ENCODE measurements at places on chromosomes 7 and 10.

DNA sequence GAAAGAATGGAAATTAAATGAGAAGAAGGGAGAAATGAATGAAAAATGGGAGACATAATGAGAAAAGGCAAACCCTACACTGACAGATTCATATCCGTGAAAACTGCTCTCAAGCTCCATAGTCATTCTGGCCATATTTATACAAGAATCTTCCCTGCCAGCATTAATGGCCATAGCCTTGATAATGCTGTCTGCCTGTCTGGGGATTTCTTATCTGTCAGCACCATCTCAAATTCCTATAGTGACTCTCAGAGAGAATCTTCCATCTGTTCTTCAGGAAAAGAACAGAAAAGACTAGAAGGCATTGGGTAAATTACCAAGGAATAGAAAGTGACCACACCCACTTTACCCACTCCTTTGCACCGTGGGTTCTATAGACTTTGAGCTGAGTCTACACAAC, 295.9 kb downstream of the PLXNA4 start:
- no peak for DNase-seq

- DNase-seq = no peak
These were observed 195.6 kb downstream of the CYP26A1 start for GRCh38 chr10:93269281-93269680.

DNA sequence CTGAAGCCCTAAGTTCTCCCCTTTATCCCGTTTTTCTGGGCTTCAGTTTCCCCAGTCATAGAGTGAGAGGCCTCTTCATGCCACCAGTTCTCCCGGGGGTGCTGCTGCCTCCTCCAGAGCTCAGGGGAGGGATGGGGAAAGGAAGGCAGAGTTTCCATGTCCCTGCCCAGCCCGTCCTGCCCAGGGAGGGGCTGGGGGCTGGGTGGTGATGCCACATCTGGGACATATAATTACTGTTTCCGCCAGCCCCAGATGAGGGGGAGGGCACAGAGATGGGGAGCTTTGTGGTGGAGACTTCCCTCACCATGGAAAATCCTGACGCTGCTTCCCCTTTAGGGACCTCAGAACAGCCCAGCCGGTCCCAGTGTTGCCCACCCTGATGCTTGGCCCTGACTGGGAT, 4.1 kb downstream of the AQP1 start:
- DNase-seq = no peak

DNA sequence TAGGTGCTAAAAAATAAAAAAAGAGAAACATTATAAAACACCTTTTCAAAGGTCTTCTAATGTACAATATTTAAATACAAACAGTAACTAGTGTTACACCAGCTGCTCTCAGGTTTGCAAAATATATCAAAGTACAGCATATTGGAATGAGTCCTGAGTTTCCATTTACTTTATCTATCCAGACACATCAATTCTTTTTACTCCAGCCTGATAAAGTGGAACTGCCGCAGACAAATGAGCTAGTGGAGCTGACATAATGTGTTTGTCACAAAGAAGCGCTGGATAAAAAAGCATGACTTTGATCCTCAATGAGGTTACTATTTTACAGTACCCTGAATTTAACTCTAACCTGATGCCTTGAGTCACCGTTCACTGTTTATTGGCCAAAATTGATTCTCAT, 1243.1 kb downstream of the GATA3 start:
- DNase-seq = no peak

GRCh38 chr10:63901228-63901627, 380.0 kb downstream of the REEP3 start:
- no peak for DNase-seq

DNA sequence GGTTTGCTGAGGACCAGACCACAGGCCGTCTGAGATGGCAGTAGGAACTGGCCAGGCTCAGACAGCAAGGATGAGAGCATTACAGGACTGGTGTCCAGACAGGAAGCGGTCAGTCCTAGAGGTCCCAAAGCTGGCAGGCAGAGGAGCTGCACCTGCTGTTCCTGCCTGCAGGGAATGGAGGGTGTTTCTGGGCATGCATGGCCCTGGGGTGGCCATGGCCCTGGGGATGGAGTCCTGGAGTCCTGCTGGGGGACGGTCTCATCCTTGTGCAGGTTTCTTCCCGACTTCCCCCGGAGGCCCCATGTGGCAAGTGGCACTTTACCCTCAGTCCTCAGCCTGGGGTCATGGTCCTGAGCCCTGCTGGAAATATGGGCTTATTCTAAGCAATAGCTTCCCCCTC, 274.9 kb upstream of the ADARB2 start:
- DNase-seq = no peak

DNA sequence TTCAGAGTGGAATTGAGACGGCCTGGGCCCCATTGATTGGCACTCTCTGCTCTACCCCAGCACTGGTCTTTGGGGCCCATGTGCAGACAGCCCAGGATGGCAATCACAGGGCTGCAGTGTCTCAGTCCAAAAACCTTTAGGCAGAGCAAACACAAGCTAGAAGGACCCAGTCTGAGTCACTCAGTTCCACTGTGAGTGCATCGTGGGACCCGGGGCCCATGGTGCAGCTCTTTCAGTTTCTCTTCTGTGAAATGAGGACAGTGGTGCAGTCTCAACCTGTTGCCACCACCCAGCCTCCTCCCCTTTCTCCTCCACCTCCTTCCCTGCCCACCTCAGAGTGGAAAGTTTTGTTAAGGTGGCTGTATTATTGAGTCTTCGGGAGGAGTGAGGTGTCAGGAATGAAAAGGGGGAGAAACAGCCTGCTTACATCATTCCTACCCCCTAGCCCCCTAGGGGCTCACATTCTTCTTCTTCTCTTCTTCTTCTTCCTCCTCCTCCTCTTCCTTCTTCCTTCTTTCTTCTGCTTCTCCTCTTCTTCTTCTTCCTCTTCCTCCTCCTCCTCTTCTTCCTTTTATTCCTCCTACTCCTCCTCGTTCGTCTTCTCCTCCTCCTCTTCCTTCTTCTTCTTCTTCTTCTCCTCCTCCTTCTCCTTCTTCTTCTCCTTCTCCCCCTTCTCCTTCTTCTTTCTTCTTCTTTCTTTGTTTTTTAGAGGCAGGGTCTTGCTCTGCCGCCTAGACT, 19.5 kb upstream of the CARD11 start:
- peak; percentile 44 for DNase-seq

DNA sequence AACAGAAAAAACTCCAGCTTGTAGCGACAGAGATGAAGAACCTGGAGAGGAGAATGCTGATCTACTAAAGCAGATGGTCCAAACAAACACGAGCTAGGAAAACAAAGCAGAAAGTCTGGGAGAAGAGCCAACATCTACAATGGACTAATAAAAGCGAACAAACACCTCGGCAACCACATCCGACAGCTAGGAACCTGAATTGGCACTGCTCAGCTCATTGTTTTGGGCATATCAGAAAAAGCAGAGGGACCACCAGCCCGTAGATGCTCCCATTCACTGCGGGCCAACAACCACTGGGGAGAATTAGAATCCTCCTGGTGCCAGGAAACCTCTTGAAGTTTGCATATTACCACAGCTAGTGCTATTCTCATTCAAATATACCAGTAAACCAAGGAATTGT, 204.7 kb downstream of the NXPH1 start:
- no peak for DNase-seq

DNA sequence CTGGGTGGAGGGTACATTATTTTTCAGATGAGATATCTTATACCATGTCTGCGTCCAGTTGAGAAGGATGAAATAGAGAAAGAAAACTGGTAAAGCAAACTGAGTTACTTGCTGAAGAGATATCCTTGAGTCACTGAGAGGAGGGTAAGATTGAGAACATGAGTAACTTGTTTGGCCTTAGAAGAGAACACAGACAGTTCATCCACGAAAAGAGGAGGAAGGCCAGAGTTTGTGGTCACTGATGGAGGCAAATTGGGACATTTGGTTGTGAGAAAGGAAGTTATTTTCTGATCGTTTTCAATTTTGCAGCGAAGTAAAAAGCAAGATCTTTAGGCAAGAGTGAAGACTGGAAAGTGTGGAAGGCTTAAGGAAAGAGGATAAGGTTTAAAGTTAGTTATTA, 15.6 kb downstream of the MBL2 start:
- DNase-seq = no peak

GRCh38 chr7:50356212-50356944, 51.9 kb downstream of the IKZF1 start:
- no peak for DNase-seq

DNA sequence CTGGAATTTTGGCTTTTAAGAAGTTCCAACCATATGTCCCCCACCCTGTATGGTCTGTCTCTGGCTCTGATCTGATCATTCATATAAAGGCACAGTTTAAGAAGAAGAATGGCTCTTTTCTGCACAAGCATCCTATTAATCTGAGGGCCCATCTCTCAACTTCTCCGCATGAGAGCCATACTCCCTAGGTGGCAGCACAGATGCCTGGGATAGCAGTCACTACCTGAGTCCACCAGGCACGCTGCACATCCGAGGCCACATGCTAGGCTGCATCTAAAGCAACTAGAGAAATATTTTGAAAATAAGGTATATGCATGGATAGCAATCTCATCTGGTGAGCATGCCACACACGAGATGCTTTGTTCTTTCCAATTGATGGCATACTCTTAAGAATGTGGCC, 565.5 kb downstream of the PARD3 start:
- DNase-seq = no peak

GRCh38 chr10:69515699-69516259, 57.4 kb downstream of the NEUROG3 start:
- peak; percentile 50 for DNase-seq

DNA sequence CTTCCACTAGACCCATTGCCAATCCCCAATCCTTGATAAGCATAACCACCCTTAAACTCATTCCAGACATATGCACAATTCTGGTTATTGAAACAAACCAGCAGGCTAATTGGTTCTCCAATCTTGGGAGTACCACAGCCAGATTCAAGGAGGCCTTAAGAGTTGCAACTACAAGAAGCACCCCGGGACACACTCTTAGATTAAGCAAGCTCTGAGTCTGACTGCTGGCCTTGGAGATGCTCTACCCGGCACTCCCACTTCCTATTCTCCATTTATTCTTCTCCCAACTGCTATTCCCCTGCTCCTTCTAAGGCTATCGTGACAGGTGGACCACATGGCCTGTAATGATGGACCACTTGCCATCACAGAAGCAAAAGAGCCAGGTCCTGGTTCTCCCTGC, 40.3 kb downstream of the CYTH3 start:
- no peak for DNase-seq

GRCh38 chr7:302054-302992, 12.4 kb downstream of the FOXL3 start:
- no peak for DNase-seq

- no peak for DNase-seq
These were observed 48.4 kb upstream of the SEMA3C start for GRCh38 chr7:80967071-80967916.

DNA sequence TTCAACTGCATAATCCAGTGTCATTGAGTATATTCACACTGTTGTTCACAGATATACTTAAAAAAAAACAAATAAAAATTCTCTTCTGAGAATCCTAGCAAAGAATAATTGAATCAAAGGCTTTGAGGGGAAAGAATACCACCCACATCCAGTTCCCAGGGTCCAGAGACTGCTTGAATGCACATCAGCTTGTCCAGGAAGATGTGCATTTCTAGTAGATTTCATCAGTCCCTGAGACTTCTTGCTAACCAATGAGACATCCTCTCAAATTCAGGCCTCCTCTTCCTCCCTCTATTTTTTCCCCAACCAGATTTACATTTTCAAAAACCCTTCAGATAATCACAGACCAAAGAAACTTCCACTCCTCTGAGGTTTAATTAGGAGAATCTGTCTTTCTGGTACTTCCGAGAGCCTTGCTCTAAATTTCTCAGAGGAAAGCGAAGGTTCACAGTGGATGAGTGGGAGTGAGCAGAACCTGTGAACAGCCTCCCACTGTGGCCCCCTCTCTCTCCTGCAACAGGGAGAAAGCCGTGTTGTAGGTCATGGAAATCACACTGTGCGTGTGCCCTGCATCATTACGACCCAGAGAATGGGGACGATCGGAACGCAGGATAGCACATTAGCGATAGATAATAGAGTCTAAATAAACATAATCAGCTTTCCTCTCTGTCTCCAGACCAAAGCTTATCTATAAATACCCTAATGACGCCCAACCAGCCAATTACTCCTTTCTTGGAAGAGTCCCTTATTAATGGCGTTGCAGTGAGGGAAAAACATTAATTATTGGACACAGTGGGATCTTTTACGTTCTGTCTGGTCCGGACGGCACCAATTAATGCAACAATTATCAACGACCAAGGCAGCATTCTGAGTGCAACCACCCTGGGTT, 212.5 kb downstream of the EMX2 start:
- DNase-seq = no peak

- DNase-seq = no peak
These were observed 132.7 kb downstream of the KCNMA1 start for GRCh38 chr10:77504873-77505257.

GRCh38 chr10:818010-818409, 113.5 kb downstream of the LARP4B start:
- no peak for DNase-seq

GRCh38 chr10:110395350-110396283, 90.9 kb upstream of the SMNDC1 start:
- no peak for DNase-seq

DNA sequence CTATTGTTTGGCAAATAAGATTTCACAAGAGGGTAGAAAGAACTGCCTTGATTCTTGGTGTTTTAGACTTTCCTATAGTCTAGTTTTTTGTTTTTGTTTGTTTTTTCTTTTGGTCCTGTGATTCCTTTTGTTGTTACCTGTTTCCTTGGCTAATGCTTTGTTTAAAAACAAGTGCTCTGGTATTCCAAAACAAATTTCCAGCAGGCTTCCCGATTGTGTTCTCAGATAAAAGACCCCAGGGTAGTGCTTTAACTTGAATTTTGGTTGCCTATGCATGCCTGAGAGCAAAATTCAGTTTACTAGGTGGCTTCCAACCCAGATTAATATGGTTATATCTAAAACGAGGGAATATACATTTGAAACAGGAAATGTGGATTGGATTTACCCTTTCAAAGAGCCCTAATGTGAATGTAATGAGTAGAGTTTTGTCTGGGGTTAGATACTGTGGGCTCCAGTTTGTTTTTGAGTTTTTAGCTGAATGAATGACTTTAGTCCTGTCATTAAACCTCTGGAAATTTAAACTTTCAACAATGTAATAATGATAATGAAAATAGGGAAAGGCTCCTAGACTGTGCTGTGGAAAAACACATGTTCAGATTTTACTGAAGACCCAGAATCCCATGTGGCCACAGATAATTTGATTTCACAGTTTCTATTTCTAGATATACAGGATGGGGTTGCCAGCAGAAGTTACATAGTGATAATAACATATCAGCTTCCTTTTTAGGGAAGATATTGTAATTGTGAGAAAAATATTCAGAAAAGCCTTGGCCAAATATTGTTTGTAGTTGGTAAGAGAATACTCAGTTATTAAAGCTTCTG, 23.9 kb downstream of the AUTS2 start:
- DNase-seq = no peak

DNA sequence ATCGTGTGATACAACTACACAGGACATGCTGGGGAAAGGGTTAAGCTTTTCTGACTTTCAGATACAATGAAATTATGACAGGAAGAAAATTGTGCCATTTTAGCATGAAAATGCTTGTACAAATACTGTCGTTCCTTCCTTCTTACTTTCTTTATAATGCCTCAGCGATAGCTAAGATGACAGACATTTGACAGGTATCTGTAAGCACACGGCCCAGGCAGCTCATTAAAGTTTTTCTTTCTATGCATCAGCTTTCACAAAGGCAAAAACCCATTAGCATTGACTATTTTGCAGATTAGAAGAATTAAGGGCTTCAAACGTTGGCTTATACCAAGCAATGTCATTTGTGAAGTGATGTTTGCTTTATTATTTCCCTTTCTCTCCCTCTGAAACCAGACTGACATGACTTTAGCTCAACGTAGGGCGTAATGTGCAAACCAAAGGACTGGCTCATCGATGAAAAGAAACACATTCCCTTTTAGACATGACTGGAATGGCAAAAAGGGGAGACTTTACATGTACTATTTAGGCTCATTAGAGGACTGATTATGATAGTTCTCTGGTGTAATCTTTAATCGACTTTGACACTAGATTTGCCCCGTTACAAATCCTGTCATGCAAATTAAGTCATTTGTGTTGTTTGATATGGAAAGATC, 258.4 kb upstream of the SP8 start:
- DNase-seq = no peak

All from activated CD8-positive, alpha-beta memory T cell treated with anti-CD3 and anti-CD28 coated beads for 1 hour (primary cell).